CD4-positive, alpha-beta T cell (primary cell): ENCODE measurements at places on chromosomes 1 and 21.

GRCh38 chr1:228983231-228983660, 248.0 kb downstream of the RHOU start:
- DNase-seq = no peak

DNA sequence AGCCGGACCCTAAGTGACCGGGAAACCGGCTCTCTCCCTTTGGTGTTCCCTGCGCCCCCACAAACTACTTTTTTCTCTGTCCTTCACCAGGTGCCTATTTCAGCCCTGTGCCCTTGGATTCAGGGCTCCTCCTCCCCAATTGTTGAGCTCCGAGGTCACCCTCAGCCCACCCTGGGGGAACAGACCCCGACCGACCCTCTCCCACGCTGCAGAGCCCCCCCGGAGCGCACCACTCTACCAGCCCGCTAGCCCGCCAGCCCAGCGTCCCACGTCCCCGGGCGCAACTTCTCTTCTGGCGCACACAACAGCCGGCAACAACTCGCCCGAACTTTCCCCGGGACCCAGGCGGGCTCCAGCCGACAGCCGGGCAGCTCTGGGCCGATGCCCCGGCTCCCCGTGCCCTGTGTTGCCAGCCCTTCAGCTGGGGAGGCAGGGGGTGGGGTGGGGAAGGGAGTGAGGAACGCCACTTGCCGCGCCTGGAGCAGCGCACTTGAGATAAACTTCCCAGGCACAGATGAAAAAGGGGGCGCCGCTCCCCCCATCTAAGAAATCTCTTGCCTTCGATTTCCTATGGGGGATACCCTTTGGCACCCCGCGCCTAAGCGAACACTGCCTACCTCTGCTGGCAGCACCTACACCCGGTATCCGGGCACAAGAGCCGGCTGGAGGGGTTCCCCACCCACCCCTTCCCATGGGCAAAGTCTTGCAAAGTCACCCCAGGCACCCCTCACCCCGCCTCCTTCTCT, 997 bp downstream of the CASZ1 start:
- DNase-seq = no peak

DNA sequence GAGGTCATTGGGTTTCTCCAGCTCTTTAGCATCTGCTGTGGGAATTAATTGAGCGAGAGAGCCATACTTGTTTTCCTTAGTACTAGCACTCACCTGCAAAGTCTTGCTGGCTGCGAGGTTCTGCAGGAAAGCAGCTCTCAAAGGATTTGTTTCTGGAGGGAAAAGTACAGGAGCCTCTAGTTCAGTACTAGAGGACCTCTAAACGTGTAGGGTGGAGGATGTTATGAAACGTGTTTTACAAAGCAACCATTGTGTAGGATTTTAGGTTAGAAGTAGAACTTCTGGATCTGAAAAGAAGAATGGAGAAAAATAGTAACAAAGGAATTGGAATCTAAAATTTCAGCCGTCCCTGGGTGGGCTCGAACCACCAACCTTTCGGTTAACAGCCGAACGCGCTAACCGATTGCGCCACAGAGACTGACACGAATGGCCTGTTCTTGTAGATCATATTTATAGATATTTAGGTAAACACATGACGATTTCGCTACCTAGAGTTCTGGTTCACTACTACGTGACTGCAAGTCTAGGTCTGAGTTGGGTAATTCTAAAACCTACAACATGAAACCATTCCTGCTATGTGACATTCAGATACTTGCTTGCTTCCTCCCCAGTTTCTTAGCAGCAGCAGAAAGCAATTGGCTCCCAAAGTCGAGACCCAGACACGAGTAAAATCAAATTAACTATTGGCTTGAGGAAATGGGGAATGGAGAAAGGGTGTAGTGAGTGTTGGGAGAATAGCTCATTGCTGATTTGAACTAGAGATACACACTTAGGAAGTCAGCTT, 60.2 kb upstream of the CFAP126 start:
- DNase-seq = no peak

DNA sequence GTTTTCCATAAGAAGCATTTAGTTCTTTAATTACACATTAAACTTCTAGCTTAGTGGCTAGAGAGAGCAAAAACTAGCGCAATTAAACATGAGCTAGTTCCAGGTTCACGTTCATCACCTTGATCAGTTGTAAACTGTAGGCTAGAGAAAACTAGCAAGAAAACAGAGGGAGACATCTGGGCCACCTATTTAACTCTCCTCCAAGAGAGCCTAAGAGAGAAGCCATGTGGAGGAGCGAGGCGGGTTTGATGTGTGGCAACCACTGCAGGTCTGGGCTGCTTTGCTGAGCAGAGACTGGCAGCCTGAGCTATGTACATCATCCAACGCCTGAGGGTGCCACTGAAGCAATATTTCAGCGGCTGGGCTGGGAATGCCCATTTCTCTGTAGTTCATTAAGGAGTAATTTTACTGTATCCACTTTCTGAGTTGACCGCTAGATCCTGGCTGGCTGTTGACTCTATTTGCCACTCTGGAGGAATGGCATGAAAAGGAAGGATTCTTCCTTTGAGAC, 252.9 kb downstream of the DYRK1A start:
- DNase-seq = no peak

GRCh38 chr21:33402001-33402979, 923 bp upstream of the IFNGR2 start:
- no peak for DNase-seq
